ENCODE measurements at places on chromosomes 12 and 14. TPM values are rescaled to one million over a fixed set of nuclear protein-coding genes. Genes with fewer than 3 reads are reported as not detected.

Gene TDRD9
- 0.19 TPM for total RNA-seq

Gene IAPP
- total RNA-seq = not detected

Gene KLRF2
- total RNA-seq = not detected

Gene OTUB2
- 1.3 TPM for total RNA-seq

Gene FAIM2
- total RNA-seq = 0.54 TPM

Gene REP15
- 0.77 TPM for total RNA-seq

Gene CMA1
- not detected for total RNA-seq

Gene DLGAP5
- 28.7 TPM for total RNA-seq

Gene RASAL1
- 1.1 TPM for total RNA-seq

Gene HOXC10
- total RNA-seq = not detected

Gene CCDC77
- total RNA-seq = 13.0 TPM

Gene LDHB
- 1,607 TPM for total RNA-seq

Gene KRT7
- total RNA-seq = 12.3 TPM

Gene CLEC1B
- not detected for total RNA-seq

Gene GPR132
- 31.5 TPM for total RNA-seq

Gene CD163L1
- total RNA-seq = not detected

Gene LMNTD1
- not detected for total RNA-seq

Gene COX8C
- total RNA-seq = not detected

Gene KRT79
- not detected for total RNA-seq

Gene GPR84
- total RNA-seq = 1.5 TPM

Gene SELPLG
- 47.4 TPM for total RNA-seq

Gene SLC35E3
- total RNA-seq = 3.8 TPM

Gene ATN1
- 66.8 TPM for total RNA-seq

Gene KRT82
- total RNA-seq = not detected

Gene SP1
- 67.7 TPM for total RNA-seq

Gene KCNH3
- 1.5 TPM for total RNA-seq

Measured in activated CD4-positive, alpha-beta T cell treated with anti-CD3 and anti-CD28 coated beads, Interleukin-2, amount 10 ng/mL, durations not matched to agents 24 days and 14 days (primary cell).